Activated T-helper 1 cell treated with anti-CD3 and anti-CD28 coated beads, Interleukin-2, amount 50 U/mL, for 16 hours (primary cell): ENCODE measurements at places on chromosomes 4 and X.

DNA sequence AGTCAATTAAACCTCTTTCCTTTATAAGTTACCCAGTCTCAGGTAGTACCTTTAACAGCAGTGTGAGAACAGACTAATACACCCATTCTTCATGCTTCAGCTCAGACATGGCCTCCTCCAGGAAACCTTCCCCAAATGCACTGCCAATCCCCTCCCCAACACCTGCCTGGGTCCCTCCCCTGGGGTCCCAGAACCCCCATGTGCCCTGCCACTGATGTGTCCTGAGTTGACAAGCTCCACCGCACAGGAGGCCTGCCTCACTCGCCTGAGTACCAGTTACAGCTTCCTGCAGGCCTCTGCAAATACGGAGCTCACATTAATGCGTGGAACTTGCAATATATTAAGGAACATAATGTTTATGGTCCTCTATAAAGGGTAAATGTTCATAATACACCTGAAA, 34.9 kb upstream of the CRMP1 start:
- no peak for DNase-seq

GRCh38 chr4:1655081-1655480, 29.0 kb downstream of the FAM53A start:
- no peak for DNase-seq

DNA sequence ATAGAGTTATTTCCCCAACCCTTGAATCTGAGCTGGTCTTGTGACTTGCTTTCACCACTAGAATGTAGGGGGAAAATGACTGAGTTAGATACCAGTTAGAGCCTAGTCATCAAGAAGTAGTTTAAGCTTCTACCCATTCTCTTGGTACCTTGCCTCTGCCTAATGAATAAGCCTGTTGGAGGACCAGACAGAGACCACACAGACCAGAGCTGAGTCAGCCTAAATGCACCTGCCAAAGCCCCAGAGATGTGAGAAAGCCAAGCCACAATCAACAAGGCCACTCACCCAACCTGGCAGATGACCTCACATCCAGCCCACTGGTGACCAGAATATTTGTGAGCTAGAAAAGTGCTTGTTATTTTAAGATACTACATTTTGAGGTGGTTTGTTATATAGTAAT, 85.2 kb upstream of the DCLK2 start:
- DNase-seq = no peak

DNA sequence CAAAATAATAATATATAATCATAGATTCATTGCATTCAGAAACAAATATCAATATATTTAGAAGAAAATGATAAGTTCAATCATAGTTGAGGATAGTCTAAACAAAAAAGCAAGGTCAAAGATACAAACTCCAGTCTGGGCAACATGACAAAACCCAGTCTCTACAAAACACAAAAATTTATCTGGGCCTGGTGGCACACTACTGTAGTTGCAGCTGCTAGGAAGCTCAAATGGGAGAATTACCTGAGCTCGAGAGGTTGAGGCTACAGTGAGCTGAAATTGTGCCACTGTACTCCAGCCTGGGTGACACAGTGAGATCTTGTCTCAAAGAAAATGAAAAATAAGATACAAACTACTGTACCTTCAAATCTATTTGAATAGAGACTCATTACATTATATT, 52.7 kb upstream of the ANXA10 start:
- no peak for DNase-seq

DNA sequence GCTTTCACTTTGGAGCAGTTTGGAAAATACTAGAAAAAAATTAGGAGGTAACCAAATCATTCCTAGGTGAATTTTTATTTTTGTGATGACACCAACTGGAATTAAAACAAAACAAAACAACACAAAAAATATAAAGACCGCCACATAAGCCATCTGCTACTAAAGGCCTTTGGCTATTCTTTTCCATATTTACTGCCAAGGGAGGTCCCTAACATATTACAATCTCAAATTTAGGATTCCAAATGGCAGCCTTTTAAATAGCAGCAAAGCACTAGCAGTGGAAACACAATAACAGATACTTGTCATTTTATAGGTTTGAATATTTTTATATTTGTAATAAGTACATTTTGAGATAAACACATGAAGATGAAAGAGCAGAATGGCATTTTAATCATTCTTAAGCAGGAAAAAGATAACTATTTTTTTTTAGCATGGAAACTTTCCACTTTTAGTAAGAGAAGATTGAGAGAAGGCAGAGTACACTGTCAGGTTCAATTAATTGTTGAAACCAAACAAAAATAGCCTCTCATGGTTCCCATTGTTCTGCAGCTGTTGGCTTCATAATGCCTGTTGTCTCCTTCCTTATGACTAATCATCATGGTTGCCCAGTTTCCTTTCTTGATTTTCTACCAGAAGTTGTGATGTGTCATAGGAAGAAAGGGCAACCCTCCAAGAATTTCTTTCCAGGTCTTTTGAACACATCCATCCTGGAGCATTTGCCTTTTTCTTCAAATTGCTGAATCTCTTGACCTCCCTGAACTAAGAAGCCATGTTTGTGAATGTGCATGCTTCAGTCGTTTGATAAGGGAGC, 219.0 kb upstream of the EMCN start:
- DNase-seq = no peak

- DNase-seq = no peak
These were observed 37.5 kb downstream of the PGRMC1 start for GRCh38 chrX:119273420-119274192.

DNA sequence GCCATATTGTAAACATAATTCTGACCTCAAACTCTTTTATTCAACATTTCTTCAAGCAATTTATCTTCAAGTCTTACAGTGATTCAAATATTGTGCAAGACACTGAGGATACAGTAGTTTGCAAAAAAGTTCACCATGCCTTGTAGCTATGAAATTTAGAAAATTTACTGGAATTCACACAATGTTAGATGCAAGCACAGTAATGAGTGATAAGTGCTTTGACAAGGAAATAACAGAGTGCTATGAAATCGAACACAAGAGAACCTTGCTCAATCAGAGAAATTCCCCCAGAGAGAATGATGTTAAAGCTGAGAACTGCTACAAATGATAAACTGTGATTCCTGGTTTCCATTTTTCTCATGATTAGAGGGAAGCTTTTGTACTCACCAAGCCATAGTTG, 952.9 kb downstream of the FAT4 start:
- no peak for DNase-seq

DNA sequence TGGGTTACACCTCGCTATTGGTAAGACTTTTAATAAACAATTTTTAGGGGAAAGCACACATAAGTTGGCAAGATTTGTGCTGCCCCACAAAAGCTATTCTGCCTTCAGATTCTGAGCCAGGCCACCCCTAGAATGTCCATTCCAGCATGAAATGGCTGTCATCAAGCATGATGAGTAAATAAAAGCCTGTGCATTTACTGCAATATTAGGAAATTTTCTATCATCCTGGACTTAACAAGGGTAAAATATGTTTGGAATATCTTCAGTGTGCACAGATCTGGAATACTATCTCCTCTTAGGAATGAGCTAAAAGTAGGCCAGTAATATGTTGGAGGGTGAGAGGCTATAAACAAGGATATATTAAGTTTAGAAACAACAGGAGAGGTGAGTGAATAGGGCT, 510.9 kb downstream of the ANKRD50 start:
- no peak for DNase-seq

DNA sequence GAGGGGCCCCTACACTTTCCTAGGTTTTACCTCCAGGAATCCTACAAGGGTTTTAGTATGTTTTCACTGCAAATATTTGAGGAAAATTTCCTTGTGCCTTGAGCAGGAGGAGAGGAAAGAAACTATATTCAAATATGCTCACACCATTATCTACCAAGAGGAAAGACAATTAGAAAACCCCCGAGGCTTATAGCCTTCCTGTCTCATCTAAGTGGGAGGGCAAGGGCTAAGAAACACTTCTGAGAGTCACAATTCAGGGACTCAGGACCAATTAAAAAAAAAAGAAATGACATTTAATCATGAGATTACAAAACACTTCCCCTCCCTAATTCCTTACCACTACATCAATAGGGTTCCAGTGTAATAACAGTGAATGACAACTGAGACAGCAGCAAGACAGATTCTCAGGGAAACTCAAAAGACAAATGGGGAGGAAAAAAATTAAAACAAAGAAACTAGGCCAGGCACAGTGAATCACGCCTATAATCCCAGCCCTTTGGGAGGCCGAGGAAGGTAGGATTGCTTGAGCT, 45.6 kb downstream of the ATRX start:
- DNase-seq = no peak

DNA sequence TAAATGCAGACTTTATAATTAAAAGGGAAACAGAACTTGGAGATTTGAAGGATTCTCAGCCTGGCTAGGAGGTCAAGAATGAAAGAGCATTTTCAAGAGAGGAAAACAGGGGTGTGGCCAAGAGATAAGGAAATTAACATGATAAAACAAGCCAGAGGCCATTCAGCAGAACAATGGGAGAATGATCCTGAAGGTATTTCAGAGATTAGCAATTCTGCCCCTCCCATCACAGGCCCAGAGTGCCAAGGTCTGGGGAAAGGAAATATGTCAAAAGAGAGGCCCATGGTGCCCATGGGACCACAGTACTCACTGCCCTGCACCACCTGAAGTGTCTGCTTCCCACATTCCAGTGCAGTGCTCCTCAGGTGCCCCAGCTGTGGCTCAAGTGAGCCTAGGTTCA, 188.5 kb upstream of the STS start:
- no peak for DNase-seq

DNA sequence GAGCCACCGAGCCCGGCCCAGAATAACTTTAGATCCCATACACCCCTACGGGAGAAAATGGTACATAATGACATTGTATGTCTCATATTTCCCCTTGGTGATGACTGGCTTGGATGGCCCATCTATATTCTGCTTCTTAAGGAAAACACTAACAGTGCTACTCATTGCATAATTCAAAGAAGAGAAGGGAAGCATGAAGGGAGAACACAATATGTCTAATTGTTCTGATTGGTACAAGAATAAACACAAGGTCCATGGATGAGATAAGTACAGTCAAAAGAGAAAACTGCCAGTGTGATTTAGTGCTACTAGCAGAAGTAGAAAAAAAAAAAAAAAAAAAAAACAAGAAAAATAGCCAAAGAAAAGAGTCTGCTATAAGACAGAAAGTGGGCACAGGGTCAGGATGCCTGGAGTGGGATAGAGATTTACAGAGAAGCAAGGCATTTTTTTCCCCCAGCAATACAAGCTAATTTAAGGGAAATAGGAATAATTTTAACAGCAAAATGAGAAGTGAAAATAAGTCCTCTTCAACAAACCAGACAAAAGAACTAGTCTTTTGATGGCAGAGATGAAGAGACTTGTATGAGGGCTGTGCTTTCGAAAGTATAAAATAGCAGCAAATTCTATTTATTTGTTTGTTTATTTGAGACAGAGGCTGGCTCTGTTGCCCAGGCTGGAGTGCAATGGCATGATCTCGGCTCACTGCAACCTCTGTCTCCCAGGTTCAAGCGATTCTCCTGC, 96.5 kb upstream of the MAP3K15 start:
- no peak for DNase-seq

GRCh38 chr4:185625503-185625902, 90.2 kb upstream of the PDLIM3 start:
- no peak for DNase-seq

GRCh38 chrX:96704629-96705028, 20.0 kb downstream of the DIAPH2 start:
- DNase-seq = no peak

DNA sequence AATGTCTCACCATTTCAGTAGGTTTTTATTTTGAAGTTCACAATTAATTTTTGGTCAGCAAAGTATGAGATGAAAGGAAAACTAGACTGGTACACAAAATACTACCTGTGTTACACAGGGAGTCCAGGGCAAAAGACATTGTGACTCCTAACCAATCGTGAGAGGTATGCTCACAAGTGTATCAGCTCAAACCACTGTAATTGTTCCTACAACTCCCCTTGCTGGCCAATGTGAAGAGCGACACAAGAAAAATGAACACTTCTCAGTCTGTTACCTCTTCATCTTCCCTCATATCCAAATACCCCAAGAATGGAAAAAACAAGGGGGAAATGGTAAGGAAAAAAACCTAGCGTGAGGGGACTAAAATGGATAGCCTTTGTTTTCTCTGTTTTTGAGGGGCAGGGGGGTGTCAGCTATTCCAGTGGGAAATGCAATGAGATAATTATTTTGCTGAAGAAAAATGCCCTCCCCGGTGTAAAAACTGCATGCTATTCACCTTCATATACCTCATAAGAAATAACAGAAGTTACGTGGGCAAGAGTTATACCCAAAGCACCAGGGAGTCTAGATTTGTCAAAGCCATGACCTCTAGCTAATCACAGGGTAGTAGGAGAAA, 30.6 kb upstream of the NSUN7 start:
- no peak for DNase-seq

DNA sequence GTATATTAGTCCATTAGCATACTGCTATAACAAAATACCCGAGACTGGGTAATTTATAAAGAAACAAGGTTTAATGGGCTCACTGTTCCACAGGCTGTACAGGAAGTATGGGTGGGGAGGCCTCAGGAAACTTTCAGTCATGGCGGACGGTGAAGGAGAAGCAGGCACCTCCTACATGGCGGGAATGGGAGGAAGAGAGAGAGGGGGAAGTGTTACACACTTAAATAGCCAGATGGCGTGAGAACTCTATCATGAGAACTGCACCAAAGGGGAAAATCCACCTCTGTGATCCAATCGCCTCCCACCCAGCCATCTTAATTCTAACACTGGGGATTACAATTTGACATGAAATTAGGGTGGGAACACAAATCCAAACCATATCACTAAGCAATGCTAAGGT, 98.9 kb upstream of the SH3RF1 start:
- DNase-seq = no peak

- no peak for DNase-seq
These were observed 34.0 kb upstream of the RASGEF1B start for GRCh38 chr4:81505726-81506125.

- no peak for DNase-seq
These were observed 419.8 kb downstream of the GALNTL6 start for GRCh38 chr4:172232966-172233365.

DNA sequence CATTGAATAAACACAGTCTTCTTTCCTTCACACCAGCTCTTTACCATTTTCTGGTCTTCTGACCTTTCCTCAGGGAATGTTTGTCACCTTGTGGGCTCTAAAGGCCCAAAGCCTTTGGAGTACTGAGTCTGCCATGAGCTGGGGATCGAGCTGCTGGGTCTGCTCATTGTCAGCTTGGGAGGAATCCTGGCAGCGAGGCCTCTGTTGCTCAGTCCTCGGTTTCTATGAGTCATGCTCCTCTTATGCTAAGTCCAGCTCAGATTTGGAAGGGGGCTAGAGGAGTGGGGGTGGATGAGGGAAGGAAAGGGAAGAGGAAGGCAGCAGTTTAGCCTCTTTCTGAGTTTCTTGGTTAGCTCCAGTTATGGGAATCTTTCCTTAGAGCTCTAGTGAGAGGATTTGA, 31.1 kb downstream of the NHSL2 start:
- no peak for DNase-seq

DNA sequence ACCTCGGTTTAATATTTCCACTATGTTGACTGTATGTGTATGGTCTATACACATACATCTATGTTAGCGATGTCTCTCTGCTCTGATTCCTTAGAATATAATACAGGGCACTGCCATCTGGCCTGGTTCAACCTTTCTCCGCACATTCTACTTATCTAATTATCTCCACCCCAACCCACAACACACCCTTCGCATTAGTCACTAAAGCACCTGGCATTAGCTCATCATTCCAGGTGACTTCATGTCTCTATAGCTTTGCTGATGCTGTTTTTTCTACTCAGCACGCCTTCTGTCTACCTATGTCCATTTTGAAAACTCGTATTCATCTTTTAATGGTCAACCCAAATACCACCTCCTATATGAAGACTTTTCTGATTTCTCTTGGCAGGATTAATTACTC, 425.2 kb upstream of the RASGEF1B start:
- no peak for DNase-seq

- no peak for DNase-seq
These were observed 26.5 kb downstream of the BOD1L1 start for GRCh38 chr4:13601048-13601447.

- no peak for DNase-seq
These were observed 2.1 kb upstream of the CYSLTR1 start for GRCh38 chrX:78329486-78329885.
